ENCODE measurements at places on chromosomes 4 and X.

GRCh38 chrX:12681047-12681446, 110.2 kb upstream of the PRPS2 start:
- no peak for DNase-seq
- H3K4me3 ChIP-seq, result no peak overlapping the region
- H3K36me3 ChIP-seq, result no peaks in the 10 kb centered on the region
- H3K4me1 ChIP-seq, result no peaks in the 10 kb centered on the region
- no peaks in the 10 kb centered on the region for H3K27me3 ChIP-seq

DNA sequence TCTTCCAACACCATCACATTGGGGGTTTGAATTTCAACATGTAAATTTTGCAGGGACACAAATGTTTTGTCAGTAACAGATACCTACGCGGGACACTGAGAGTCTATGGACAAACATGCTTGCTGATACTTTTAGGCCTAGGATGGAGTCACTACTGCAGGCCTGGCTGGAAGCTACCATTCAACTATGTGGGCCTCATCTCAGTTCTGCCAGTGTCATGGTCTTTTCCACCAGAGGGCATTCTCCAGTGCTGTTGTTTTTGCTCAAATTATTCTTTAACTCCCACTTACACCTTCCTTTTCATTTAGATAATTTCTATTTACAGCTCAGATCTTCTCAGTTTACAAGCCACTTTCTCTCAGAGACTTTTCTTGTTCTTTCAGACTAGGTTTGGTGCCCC, 7.0 kb upstream of the ANK2 start:
- DNase-seq, result no peak
- H3K36me3 ChIP-seq, result no peaks in the 10 kb centered on the region
- no peaks in the 10 kb centered on the region for H3K27me3 ChIP-seq
- H3K27ac ChIP-seq, result no peak overlapping the region
- no peaks in the 10 kb centered on the region for H3K4me1 ChIP-seq

DNA sequence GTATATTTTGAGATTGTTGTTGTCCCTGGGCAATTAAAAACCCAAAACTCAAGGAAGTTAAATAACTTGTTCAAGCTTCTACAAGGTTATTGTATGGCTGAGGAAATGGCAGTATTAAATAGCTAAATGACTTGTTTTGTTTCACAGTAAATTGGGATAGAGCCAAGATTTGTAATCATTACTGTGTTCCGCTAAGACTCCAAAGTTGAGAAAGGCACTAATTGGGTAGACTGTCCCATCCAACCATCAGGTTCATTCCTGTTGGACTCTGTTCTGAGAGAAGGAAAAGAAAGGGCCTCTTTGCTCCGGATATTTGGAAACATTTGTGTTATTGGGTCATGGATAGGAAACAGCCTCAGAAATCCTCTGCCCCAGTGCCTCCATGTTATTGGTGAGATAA, 82.2 kb downstream of the DCLK2 start:
- no peaks in the 10 kb centered on the region for H3K27me3 ChIP-seq
- H3K27ac ChIP-seq, result no peak overlapping the region
- DNase-seq, result no peak
- H3K36me3 ChIP-seq, result no peaks in the 10 kb centered on the region
- peaks cover 5% of the 10 kb centered on the region for H3K4me1 ChIP-seq

DNA sequence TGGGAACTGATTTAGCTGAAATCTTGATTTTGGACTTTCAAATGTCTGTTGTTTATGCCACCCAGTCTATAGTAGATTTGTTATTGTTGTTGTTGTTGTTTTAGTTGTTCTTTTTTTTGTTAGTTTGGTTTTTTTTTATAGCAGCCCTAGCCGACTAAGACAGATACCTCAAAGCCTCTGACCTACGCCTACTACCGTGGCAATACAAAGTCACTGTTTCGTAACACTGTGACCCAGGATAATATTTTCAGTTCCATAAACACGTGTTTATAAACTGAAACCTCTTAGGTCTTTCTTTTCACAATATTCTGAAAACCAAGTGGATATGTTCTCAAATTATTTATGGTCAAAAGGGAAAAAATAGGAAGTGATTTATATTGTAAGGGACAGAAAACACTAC, 32.8 kb downstream of the VCX2 start:
- no peaks in the 10 kb centered on the region for H3K36me3 ChIP-seq
- no peaks in the 10 kb centered on the region for H3K27me3 ChIP-seq
- no peaks in the 10 kb centered on the region for H3K4me1 ChIP-seq
- no peak overlapping the region for H3K4me3 ChIP-seq
- no peak overlapping the region for H3K27ac ChIP-seq

DNA sequence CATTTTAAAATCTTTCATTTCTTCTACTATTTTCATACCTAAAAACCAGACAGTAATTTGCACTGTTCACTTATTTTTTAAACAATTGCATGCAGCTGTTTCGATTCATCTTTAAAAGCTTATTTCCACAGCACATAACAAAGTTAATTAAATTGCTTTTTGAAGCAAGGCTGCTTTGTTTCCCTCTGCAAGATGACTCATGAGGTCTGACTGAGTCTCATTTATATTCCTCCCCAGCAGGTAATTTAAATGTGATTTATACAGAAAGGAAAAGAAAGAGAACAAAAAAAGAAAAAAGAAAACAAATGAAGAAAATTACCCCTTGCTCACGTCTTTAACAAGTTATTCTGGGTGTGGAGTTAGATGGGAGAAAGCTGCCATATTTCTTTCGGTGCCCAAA, 22.8 kb downstream of the VMA21 start:
- H3K36me3 ChIP-seq, result no peaks in the 10 kb centered on the region
- no peak overlapping the region for H3K27ac ChIP-seq
- DNase-seq, result no peak
- H3K4me3 ChIP-seq, result no peak overlapping the region
- H3K27me3 ChIP-seq, result no peaks in the 10 kb centered on the region
- no peaks in the 10 kb centered on the region for H3K4me1 ChIP-seq

DNA sequence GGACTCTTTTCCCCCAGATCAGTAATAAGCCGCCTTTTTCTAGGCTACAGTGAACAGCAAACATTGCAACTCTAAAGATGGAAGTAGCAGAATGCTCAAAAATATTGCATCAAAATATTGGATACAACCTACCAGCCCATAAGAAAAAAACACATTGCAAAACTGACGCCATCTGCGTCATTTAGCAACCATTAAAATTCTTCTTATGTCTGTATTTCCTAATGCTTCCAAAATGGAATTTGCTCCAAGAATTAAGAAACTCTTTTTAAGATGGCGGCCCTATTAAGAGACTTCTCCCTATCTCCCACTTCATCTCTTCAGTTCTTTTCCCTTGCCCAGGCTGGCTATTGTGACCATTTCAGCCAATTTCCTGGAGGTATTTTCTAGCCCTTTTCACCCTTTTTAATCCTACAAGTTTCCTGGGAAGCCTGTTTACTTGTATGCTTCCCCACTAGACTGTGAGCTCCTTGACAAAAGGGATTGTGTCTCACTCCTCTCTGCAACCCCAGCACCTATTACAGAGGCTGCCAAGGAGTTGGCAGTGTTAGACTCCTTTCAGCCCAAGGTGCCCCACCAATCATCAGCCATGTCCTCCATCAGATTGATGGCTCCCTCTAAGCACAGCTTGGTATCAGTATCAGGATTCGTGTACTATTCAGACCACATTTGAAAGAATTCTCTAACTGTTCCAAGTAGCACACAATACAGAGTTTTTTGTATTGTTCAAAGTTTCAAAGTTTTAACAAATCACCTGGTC, 4.4 kb downstream of the GPC3 start:
- DNase-seq, result no peak
- H3K36me3 ChIP-seq, result no peaks in the 10 kb centered on the region
- H3K4me3 ChIP-seq, result no peak overlapping the region
- no peaks in the 10 kb centered on the region for H3K4me1 ChIP-seq

GRCh38 chr4:48033825-48034413, 17.3 kb downstream of the NIPAL1 start:
- no peak for DNase-seq
- H3K36me3 ChIP-seq, result no peaks in the 10 kb centered on the region
- H3K4me1 ChIP-seq, result peaks cover 6% of the 10 kb centered on the region
- no peak overlapping the region for H3K4me3 ChIP-seq
- no peaks in the 10 kb centered on the region for H3K27me3 ChIP-seq
- H3K27ac ChIP-seq, result no peak overlapping the region

GRCh38 chr4:7831330-7831729, 108.3 kb downstream of the AFAP1 start:
- no peaks in the 10 kb centered on the region for H3K4me1 ChIP-seq
- no peak for DNase-seq
- peaks cover 4% of the 10 kb centered on the region for H3K36me3 ChIP-seq
- H3K27ac ChIP-seq, result peak overlapping the region; percentile 75

- DNase-seq, result no peak
- H3K36me3 ChIP-seq, result no peaks in the 10 kb centered on the region
- no peak overlapping the region for H3K4me3 ChIP-seq
- H3K4me1 ChIP-seq, result no peaks in the 10 kb centered on the region
- no peaks in the 10 kb centered on the region for H3K27me3 ChIP-seq
Measured at GRCh38 chr4:15373363-15373762, 54.5 kb upstream of the C1QTNF7 start.

DNA sequence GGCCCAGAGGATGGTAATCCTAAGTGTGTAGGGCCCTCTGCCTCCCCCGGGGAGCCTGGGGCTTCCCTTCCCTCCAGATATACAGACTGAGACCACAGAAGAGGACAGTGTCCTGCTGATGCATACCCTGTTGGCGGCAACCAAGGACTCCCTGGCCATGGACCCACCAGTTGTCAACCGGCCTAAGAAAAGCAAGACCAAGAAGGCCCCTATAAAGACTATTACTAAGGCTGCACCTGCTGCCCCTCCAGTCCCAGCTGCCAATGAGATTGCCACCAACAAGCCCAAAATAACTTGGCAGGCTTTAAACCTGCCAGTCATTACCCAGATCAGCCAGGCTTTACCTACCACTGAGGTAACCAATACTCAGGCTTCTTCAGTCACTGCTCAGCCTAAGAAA, 1.9 kb downstream of the TRO start:
- no peak for DNase-seq
- H3K36me3 ChIP-seq, result peaks cover 4% of the 10 kb centered on the region
- no peak overlapping the region for H3K27ac ChIP-seq
- no peak overlapping the region for H3K4me3 ChIP-seq
- no peaks in the 10 kb centered on the region for H3K27me3 ChIP-seq

- H3K27me3 ChIP-seq, result no peaks in the 10 kb centered on the region
- H3K4me3 ChIP-seq, result no peak overlapping the region
- H3K27ac ChIP-seq, result no peak overlapping the region
- H3K36me3 ChIP-seq, result no peaks in the 10 kb centered on the region
- H3K4me1 ChIP-seq, result no peaks in the 10 kb centered on the region
Measured at GRCh38 chrX:13085526-13085925, 41.1 kb upstream of the FAM9C start.

DNA sequence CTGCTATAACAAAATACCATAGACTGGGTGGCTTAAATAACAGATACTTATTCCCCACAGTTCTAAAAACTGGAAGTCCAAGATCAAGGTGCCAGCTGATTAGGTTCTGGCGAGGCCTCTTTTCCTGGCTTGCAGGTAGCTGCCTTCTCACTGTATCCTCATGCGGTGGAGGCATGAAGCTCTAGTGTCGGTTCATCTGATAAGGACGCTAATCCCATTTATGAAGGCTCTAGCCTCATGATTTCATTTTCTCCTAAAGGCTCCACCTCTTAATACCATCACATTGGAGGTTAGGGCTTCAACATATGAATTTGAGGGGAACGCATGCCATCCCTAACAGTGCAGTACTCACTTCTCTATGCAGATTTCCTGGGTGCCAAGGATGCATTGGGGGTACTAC, 57.9 kb upstream of the STIM2 start:
- no peaks in the 10 kb centered on the region for H3K36me3 ChIP-seq
- no peak overlapping the region for H3K4me3 ChIP-seq
- no peaks in the 10 kb centered on the region for H3K27me3 ChIP-seq
- H3K27ac ChIP-seq, result no peak overlapping the region

GRCh38 chrX:53308836-53309235, 27.5 kb upstream of the IQSEC2 start:
- no peak for DNase-seq
- no peaks in the 10 kb centered on the region for H3K27me3 ChIP-seq
- H3K4me3 ChIP-seq, result no peak overlapping the region
- no peaks in the 10 kb centered on the region for H3K4me1 ChIP-seq

- H3K4me1 ChIP-seq, result no peaks in the 10 kb centered on the region
- no peaks in the 10 kb centered on the region for H3K27me3 ChIP-seq
- no peak overlapping the region for H3K27ac ChIP-seq
- no peaks in the 10 kb centered on the region for H3K36me3 ChIP-seq
Measured at GRCh38 chrX:134868771-134869495, 121.9 kb upstream of the SMIM10 start.

DNA sequence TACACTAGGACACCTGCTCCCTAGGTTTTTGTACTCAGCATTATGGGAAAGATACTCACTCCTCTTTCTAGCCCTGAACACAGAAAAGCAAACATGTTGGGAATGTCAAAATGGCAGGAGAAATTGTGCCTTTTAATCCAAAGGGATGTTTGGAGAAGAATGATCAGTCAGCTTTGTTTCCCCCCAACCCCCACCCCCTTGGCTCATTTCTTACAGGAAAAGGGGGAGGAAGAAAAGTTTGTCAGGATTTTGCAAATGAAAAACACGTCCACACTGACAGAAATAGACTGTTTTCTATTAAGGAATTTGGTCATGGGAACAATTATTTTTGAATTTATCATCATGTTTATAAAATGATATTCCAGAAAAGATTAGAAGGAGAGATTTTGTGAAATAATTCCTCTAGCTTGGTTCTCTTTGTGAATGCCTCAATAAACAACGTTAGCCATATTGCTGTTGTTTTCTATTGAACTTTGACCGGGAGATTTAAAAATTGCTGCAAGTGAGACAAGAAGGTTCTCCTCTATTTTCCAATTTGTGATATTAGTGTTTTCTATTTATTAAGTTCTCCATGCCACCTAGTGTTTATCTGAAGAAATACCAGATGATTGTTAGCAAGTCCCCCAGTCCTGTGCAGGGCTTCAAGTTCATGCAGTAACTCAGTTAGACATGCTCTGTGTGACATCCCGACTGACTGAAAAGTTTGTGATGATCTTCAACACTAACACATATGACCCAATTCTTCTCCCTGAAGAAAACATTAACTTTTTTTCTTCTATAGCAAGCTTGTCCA, 31.3 kb upstream of the TFDP3 start:
- no peaks in the 10 kb centered on the region for H3K36me3 ChIP-seq
- no peak overlapping the region for H3K4me3 ChIP-seq
- H3K27ac ChIP-seq, result no peak overlapping the region
- no peaks in the 10 kb centered on the region for H3K27me3 ChIP-seq

DNA sequence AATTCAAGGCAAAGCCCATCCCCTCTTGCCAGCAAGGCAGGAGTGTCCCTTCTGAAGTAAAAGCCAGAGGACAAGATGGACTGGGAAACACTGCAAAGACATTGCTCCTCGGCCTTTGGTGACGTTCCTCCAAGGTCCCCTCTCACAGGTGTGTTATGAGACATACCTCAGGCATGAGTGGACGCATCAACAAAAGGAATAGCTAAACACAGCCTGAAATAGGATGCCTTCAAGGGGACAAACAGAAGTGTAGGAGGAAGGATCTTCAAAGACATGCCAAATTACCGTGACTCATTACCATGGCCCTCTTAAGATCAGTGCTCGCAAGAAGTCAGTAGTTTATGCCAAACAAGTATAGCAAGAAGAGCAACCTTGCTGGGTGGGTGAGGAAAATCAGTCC, 6.0 kb upstream of the IDS start:
- no peaks in the 10 kb centered on the region for H3K4me1 ChIP-seq
- no peak overlapping the region for H3K27ac ChIP-seq
- H3K27me3 ChIP-seq, result no peaks in the 10 kb centered on the region
- no peak overlapping the region for H3K4me3 ChIP-seq
- H3K36me3 ChIP-seq, result no peaks in the 10 kb centered on the region

GRCh38 chr4:143023239-143023918, 161.3 kb upstream of the USP38 start:
- no peaks in the 10 kb centered on the region for H3K4me1 ChIP-seq
- H3K36me3 ChIP-seq, result no peaks in the 10 kb centered on the region
- no peak overlapping the region for H3K4me3 ChIP-seq
- DNase-seq, result no peak
